ENCODE measurements at places on chromosomes 3 and 15.

DNA sequence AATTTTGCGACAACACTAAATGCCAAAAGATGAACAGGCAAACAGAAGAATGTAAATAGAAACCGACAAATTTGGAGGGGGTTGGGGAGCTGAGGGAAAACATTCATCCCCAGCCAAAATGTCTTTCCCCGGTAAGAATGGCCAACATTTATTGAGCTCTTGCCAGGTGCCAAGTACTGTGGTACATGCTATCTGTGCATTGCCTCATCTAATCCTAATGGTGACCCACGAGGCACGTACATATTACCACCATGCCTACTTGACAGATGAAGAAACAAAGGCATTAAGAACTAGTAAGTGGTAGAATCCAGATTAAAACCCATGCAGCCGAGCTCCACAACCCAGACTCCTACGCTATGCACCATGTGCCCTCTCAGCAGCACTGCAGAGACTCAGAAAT is 205.7 kb downstream of the STT3B start:
- DNase-seq, result no peak

GRCh38 chr3:64344721-64345207 is 119.5 kb upstream of the PRICKLE2 start:
- no peak for DNase-seq

DNA sequence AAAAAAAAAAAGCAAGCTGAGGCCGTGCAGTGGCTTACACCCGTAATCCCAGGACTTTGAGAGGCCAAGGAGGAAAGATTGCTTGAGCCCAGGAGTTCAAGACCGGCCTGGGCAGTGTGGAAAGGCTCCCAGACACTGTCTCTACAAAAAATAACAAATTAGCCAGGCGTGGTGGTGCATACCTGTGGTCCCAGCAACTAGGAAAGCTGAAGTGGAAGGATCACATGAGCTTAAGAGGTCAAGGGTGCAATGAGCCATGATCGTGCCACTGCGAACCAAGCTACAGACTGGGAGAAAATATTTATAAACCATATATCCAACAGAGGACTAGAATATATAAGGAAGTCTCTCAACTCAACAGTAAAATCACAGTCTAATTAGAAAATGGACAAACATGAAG is 10.0 kb downstream of the KLHDC8B start:
- DNase-seq, result no peak

DNA sequence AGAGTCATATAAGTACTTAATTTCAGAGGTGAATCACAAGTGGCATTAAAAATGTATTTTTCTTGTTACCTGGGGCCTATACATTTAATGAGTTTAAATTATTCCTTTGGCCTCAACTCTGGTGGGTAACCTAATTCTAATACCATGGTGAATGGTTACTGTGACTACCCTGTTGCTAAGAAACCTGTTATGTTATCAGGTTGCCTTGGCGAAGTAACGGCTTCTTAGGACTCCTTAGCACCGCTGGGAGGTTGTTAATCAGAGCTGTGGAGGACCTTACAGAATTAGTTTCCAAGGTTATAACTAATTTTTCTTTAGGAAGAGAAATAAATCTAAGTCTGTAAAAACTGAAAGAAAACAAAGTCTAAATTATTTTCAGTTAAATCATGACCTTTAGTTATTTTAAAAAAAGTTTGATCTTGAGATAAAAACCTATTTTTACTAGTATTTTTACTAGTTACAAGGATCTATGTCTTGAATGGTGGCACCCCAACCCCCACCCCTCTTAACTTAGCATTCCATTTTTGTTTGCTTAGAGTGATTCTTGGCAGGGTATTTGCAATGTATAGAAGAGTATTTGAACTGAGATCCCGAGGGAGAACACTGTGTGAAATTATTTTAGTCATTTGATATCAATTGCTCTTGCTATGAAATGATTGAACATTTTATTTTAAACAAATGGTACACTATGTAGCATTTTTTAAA is 155.5 kb downstream of the FNDC3B start:
- DNase-seq, result peak; percentile 17

GRCh38 chr3:195394700-195395099 is 48.1 kb downstream of the ACAP2 start:
- no peak for DNase-seq

DNA sequence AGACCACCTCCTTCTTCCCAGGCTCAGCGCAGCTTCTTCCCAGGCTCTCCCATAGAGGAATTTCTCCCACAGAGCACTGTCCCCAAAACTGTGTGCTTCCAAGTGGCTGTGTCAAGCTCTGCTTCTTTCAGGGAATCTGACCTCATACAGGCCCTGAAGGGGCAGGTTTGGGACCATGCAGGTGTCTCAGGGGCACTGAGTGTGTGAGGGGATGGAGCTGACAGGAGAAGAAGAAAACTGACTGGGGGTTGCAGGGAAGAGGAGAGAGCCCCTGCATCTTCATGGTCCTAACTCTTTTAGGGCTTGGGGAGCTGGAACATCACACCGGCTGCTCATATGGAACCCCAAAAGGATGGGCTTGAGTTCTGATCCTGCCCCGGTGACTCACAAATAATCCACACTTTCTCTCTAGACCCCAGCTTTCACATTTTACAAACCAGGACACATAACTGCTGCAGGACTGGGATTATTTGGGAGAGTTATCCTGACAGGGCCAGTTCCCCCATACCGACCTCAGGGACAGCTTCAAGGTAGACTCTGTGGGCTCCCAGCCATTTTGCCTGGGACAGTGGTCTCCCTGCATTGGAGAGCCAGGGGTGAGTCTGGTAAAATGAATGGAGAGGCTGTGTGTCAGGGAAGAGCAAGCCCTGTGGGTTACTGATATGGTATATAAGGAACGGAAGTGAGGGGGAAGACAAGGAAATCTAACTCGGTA is 316.1 kb downstream of the TLE3 start:
- DNase-seq, result no peak

- no peak for DNase-seq
Measured at GRCh38 chr15:101517504-101517903, 28.0 kb upstream of the PCSK6 start.

- no peak for DNase-seq
Measured at GRCh38 chr15:78343276-78344060, 3.3 kb downstream of the CRABP1 start.

DNA sequence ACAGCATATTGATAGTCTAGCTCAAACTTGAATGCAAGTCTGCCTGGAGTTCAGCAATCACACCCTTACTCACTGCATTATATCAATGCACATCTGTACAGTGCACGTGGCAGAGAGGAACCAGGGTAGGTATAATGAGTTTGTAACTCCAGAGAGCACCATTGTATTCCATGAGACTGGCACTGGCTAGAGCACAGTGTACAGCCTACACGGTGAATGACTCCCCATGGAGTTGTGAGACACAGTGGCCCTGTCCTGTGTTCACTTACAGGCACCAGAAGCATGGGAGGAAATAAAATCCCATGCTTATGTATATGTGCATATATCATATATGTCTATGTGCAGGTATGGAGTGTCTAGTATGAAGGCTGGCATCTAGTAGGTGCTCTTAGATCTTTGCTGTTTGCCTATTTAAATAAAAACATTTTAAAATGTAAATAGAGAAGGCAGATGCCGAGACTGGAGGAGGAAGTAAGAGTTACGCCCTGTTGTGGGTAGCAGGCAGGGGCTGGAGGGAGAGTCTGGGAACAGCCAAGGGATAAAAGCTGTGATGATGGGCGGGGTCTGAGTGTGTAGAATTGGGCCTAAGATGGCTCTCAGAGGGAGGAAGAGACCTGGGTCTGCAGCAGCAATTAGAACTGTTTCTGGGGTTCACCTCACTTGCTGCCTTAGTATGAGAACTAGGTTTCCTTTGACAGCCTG is 360.7 kb upstream of the ICE2 start:
- DNase-seq, result no peak

GRCh38 chr3:150450916-150451315 is 42.8 kb downstream of the TSC22D2 start:
- no peak for DNase-seq

- no peak for DNase-seq
Measured at GRCh38 chr3:10761583-10761982, 54.4 kb upstream of the SLC6A11 start.

- DNase-seq, result no peak
Measured at GRCh38 chr15:40255033-40255432, 16.2 kb downstream of the PAK6 start.

- no peak for DNase-seq
Measured at GRCh38 chr15:76429661-76430060, 93.1 kb downstream of the ISL2 start.

GRCh38 chr3:52403955-52404354 is 40.9 kb downstream of the SEMA3G start:
- no peak for DNase-seq

DNA sequence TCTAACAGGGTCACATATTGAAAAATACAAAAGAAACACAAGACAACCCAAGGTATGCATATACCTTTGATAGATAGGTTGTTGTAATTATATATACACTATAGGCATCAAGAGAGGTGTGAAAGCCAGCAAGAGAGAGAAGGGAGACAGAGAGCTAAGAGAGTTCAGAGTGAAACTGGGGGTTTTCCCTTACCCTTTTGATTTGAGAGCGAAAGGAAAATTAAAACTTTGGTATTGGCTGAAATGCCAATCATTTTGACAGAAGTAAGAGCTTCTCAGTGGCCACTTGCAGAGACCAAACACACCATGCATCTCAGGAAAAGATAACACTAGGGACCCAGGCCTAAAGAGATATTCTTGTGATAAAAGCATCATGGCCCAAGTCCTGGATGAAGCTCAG is 183.6 kb downstream of the SHOX2 start:
- DNase-seq, result no peak

GRCh38 chr3:52132041-52132440 is 22.2 kb downstream of the POC1A start:
- no peak for DNase-seq

DNA sequence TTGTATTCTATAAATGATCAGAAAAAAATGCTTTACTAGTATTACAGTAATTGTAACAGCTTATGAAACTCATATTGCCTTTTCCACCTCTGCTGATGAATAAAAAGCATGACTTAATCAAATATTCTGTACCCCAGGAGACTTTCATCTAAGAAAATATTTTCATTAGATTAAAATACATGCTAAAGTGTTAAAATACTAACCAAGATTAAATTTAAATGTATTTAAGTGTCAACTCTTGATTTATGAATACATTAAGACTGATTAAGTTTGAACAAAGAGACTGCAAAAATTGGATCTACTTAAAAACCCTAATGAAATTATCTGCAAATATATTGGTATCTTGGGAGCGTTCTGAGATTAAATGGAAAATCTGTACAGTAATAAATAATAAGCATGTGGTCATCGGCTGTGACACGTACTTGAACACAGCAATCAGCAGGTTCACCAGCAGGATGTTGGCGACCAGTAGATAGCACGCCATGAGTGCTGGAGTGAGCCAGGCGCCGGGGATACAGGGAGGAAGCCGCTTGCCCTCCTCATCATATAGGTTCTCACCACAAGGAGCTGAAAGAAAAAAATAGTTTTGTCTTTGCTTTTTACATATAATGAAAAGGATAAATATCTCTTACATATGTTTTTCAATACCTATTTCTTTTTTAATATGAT is 36.6 kb upstream of the MTMR10 start:
- no peak for DNase-seq

DNA sequence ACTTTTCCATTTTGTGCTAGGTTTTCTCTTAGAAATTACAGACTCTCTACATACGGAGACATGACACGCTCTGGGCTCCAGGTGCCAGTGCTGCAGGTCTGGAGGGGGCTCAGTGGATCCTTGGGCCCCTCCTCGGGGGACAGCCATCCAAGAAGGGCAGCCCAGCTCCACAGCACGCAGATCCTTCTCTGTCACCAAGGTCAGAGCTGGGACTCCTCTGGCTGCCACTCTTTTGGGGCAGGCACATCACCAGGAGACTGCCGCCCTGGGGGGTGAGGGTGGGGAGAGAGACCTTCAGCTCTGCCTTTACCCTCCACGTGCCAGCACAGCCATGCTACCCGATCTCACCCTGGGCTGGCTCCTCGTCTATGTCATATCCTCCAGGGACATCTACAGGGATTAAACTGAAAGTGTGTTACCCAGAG is 65.6 kb downstream of the ATP10A start:
- DNase-seq, result no peak

DNA sequence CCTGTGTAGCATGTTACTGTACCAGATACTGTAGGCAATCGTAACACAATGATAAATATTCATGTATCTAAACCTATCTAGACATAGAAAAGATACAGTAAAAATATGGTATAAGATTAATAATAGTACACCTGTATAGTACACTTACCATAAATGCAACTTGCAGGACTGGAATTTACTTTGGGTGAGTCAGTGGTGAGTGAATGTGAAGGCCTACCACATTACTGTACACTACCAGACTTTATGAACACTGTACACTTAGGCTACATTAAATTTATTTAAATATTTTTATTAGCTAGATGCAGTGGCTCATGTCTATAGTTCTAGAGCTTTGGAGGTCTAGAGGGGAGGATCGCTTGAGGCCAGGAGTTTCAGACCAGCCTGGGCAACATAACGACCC is 186.6 kb upstream of the ROPN1 start:
- DNase-seq, result no peak

DNA sequence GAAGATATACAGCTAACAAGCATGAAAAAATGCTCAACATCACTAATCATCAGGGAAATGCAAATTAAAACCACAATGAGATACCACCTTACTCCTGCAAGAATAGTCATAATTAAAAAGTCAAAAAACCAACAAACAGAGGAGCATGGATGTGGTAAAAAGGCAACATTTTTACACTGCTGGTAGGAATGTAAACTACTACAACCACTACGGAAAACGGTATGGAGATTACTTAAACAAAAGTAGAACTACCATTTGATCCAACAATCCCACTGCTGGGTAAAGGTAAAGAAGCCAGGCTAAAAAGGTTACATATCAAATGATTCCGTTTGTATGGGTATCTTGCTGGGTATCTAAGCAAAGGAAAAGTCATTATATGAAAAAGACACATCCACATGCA is 53.8 kb downstream of the STAG1 start:
- no peak for DNase-seq

DNA sequence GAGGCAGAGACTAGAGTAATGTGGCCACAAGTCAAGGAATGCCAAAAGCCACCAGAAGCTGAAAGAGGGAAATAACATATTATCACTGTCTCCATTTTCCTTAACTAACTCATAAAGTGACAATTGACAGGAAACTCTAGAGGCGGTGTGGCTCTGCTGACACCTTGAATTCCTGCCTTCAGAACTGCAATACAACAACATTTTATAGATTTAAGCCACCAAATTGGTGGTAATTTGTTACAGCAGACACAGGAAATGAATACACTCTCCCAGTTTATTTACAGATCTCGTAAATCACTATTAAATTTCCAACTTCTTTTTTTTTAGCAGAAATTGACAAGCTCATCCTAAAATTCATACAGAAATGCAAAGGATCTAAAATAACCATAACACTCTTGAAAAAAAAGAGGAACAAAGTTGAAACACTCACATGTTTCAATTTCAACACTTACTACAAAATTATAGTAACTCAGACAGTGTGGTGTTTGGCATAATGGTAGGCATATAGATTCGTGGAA is 449.9 kb downstream of the OTOL1 start:
- DNase-seq, result no peak

- no peak for DNase-seq
Measured at GRCh38 chr3:142523921-142524566, 54.5 kb downstream of the ATR start.
